Activated gamma-delta T cell (primary cell): ENCODE measurements at places on chromosomes 7 and 10.

GRCh38 chr7:85815526-85815925 lies 628.7 kb upstream of the SEMA3D start:
- no peak for DNase-seq

DNA sequence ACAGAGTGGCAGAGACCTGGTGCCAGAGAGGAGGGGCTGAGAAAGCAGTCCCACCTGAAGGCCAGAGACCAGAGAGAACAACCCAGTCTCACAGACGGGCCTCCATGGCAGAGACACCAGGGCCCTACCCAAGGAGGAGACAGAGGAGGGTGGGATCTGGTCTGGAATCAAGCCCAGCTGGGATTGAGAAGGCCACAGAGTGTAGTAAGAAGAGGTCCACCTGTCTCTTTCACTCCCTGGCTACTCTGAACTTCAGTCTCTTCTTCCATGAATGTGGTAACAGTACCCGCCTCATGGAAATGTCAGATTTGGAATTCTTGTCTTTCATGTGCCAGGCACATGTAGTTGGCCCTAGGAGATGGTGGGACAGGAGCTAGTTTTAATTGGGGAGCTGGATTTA lies 55.6 kb downstream of the CLIP2 start:
- DNase-seq: no peak

GRCh38 chr7:104240401-104240800 lies 32.6 kb upstream of the ORC5 start:
- DNase-seq: no peak

DNA sequence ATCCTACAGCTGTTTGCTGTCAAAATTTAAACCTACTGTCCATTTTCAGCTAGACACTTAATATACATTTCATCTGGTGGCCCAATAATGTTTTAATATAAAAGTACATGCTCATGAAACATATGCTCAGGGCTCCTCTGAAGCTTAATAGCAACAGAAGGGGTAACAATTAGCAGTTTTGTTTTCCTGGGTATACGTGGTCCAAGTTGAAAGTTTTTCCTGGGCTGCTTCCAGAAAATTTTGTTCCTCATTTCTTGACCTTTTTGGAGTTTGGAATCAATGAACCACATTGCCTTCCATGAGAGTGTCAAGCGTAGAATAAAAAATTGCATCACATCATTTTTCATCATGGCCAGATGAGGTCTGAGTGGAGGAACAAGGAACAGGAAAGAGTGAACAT lies 537.3 kb upstream of the MGMT start:
- no peak for DNase-seq

DNA sequence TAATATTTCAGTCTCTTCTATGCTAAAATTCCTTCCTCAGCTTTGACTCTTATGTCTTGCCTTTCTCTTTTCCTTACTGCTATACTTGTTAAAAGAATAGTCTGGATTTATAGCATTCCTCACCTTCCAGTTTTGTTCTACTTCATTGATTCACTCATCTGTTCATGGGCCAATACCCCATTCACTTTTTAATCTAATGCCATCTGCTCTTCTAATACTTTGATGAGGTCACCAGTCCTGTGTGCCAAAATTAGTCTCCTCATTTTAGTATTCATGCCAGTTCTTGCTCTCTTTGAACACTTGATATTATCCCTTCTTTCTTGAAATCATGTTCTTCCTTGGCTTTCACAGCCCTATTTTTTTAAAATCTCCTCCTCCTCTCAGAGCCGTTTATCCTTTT lies 19.3 kb downstream of the STK17A start:
- no peak for DNase-seq

- DNase-seq: no peak
Measured at GRCh38 chr7:135904282-135904681, 72.9 kb downstream of the MTPN start.

- no peak for DNase-seq
Measured at GRCh38 chr10:15472431-15473395, 101.6 kb upstream of the FAM171A1 start.

- no peak for DNase-seq
Measured at GRCh38 chr10:54904833-54905232, 103.8 kb upstream of the PCDH15 start.

- DNase-seq: no peak
Measured at GRCh38 chr7:157113607-157114006, 25.1 kb upstream of the UBE3C start.

GRCh38 chr7:12964836-12965235 lies 277.4 kb downstream of the ARL4A start:
- DNase-seq: no peak

DNA sequence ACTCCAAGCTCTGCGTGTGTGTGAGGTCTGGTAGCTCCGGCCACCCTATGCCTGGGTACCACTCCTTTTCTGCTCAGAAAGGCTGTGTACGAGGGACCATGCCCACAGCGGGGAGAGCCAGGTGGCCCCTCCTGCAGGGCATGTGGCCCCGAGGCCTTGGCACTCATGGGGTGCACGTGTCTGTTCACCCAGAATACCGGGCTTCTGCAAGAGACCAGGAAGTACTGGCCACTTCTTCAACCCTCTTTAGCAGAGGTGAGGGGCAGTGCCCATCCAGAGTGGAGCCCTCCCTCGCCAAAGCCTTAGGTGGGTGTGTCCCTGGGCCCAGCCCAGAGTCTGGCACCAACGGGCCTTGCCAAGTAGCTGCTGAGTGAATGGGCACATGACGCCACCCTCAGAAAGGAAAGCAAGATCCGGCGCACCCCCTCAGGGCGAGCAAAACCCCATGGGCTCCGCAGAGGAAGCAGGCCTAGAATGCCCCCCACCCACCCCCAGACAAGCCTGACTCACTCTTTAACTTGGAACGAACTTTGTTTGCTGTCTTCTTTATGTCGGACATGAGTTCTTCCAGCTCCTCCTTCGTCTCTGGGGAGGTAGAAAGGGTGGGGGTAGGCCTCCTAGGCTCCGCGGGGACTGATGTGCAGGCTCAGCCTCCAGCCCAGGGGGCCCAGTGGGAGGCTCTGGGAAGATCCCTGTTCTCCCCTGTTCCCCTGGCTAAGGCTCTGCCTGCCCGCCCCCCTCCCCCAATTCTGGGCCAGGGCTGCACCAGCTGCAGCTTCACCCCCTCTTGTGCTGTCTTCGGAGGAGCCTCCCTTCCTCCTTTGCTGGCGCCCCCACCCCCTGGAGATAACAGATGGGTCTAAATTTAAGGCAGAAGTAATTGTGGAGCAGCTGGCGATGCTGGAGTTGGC lies 14.6 kb downstream of the STX1A start:
- no peak for DNase-seq
